ENCODE measurements at places on chromosomes 13 and 19.

DNA sequence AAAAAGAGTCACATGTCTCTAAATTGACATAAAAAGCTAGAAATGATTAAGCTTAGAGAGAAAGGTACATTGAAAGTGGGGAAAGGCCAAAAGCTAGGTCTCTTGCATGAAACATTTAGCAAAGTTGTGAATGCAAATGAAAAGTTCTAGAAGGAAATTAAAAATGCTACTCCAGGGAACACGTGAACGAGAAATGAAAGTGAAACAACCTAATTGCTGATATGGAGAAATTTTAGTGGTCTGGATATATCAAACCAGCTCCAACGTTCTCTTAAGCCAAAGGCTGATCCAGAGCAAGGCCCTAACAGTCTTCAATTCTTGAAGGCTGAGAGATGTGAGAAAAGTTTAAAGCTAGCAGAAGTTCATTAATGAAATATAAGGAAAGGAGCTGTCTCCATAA, 419.8 kb downstream of the SLITRK6 start:
- no peak for DNase-seq

GRCh38 chr13:25288966-25289365, 1.7 kb upstream of the MTMR6 start:
- no peak for DNase-seq

- DNase-seq, result no peak
Observed at GRCh38 chr19:23772675-23773063, 14.0 kb upstream of the ZNF681 start.

DNA sequence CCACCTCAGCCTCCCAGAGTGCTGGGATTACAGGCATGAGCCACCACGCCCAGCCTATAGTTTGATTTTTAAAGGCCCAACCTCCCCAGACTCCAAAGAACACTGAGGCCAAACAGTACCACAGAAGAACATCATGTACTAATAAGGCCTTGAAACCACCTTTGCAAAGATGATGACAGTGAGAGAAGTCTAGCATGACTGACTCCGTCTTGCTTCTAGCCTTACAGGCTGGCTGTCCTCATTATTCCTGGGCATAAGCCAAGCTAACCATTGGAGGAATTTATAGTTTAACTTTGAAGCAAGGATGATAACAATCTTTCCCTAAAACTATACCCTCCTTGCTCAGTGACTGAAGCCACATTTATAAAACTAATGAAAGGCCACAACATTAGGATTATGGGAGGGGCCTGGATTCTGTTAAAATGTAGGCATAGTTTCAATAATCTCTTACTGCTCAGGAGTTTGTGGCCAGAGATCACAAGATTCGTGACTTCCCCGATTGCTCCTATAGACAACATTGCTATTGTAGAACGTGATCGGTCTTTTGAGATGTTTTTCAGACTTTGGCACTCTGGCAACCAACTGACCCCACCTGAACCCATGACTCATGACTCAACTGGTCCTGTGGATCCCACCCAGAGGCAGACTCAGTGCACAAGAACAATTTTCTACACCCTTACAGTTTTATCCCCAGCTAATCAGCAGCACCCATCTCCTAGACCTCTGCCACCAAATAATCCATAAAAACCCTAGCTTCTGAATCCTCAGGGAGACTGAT, 17.6 kb downstream of the GPR42 start:
- DNase-seq, result no peak

DNA sequence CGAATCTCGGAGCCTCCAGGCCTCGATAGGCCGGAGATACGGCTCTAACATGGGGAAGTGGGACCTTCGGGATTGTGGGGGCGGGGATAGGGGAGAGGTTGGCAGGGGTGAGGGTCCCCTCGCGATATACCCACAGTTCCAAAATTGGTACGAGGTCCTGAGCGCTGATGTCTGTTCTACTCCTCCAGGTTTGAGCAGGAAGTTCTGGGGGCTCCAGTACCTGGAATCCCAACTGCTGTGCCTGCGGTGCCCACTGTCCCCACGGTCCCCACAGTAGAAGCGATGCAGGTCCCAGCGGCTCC, 447 bp downstream of the RBM42 start:
- DNase-seq, result no peak

Measured in Panc1 (cell line).